Activated naive CD4-positive, alpha-beta T cell treated with anti-CD3 and anti-CD28 coated beads, Interleukin-2, amount 50 U/mL, for 16 hours (primary cell): ENCODE measurements at places on chromosomes 7 and 10.

- no peak for DNase-seq
Observed at GRCh38 chr7:365593-365992, 75.6 kb downstream of the FOXL3 start.

DNA sequence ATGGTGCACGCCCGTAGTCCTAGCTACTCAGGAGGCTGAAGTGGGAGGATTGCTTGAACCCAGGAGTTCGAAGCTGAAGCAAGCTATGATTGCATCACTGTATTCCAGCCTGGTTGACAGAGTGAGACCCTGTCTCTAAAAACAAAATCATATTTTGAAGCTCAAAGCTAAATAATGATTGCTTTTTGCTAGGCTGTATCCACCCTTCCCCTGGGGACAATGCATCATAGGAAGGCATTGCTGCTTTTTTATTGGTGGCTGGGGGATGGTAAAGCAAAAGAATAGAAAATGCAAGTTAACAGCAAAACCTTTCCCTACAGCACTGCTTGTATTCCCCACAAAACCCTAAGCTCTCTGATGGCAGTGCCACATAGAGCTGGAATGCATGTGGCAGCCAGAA, 107.5 kb upstream of the WAC start:
- DNase-seq = no peak

- no peak for DNase-seq
Observed at GRCh38 chr7:128008744-128009143, 22.5 kb downstream of the LRRC4 start.

DNA sequence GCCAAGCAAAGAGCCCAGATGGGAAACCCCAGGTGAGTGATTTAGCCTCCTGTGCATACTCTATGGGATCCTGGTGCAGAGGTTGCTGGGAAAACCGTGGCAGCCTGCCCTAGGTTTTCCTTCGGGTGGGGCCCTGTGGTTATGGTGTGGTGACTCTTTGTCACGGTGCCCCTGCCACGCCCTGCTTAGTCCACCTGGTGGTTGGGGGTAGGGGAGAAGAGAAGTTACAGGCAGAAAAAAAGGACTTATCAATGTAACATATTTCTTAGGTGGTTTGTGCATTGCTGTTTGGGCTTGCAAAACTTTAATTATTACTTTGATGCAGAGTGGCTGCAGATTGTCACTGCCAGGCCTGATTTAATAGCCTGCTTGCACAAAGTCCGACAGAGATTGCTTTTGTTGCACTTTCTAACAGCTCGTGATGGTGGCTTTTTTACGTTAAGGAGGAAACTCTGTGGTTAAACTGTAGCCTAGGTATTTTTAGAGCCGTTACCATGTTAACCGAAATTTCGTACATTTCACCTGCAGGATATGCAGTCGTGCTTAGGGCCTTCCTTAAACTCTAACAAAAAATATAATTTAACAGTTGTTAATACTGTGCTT, 197.4 kb downstream of the RNLS start:
- peak; percentile 18 for DNase-seq

GRCh38 chr10:110399106-110399964, 94.6 kb upstream of the SMNDC1 start:
- DNase-seq = no peak

DNA sequence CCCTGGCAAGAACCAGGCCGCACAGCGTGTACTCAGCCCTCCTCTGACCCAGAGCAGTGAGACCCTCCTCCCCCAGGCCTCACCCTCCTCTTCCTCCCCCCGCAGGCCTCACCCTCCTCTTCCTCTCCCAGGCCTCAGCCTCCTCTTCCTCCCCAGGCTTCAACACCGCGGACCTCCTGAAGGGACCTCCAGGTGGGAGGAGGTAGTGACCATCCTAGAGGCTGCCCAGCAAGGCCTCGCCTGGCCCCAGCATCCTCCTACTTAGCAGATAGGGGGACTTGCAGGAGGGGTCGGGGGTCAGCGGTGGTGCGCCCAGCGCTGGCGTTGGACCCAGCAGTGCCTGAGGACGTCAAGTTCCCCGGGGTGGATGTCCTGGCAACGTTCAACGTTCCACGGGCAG, 270.8 kb downstream of the ELFN1 start:
- DNase-seq = no peak

GRCh38 chr7:147412782-147413556, 1177.6 kb upstream of the C7orf33 start:
- DNase-seq = no peak

GRCh38 chr10:78395162-78395561, 361.5 kb downstream of the RPS24 start:
- no peak for DNase-seq

DNA sequence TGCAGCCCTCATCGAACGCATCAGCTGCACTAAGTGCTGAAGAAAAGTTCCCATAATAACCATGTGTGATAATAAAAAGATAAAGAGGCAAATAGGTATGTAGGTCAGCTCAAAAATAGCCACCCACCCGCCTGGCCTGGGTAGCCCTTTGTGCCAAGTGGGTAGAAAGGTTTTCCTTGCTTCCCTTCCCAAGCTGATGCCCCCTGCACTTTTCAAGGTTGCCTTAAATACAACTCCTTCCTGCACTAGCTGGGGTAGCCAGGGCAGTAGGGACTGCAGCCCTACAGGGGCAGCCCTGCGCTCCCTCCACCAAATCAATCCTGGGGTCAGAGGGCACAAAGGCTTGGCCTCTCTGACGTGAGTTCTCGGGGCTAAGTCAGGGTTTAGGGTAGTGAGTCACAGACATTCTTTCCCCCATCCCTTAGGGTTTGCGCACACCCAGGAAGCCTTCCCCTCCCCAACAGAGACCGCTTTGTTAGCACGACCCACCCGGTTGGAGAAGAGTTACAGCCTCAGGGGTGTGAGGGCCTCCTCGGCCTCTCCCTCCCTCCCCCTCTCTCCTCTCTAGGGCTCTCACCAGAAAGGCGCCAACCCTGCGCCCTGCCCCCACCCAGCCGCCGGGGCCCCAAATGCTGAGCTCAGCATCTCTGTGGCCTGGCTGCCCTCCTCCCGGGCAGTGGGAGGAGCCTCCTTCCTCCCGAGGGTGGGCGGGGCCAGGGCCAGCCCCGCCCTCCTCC, 13.3 kb upstream of the DDIT4 start:
- peak; percentile 73 for DNase-seq
